Stimulated activated CD8-positive, alpha-beta memory T cell treated with anti-CD3 and anti-CD28 coated beads, Interleukin-15, amount 100 ng/mL, for 24 hours (primary cell): ENCODE measurements at places on chromosomes 2 and 18.

- no peak for DNase-seq
Measured at GRCh38 chr2:234272069-234272850, 221.8 kb downstream of the SPP2 start.

- DNase-seq = no peak
Measured at GRCh38 chr18:3410273-3410672, 39.7 kb upstream of the TGIF1 start.

- no peak for DNase-seq
Measured at GRCh38 chr2:160747501-160748170, 254.0 kb upstream of the RBMS1 start.

DNA sequence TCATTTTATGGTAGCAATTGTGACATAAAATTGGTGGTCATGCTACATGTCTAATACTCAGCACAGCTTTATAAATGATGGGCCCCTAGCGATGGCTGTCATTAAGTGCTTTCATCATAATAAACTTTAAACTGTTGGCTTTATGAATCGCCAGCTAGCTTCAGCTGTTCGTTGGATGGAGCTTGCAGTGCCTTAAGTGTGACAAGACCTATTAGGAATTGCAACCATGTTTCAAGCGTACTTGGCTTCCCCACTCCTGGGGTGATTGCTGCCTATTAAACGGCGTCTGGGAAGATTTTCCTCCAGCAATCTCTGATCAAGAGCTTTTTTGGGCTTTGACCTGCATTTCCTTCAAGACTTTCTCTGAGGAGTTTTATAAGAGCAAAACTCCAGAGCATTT lies 164.5 kb upstream of the SIX3 start:
- DNase-seq = no peak

- DNase-seq = no peak
Measured at GRCh38 chr2:26346454-26347053, at the start of gene ADGRF3. Gene ADGRF3 (minus strand): TSS chr2:26346789. CDS start chr2:26346234, 555 bp downstream.

GRCh38 chr2:58710795-58711279 lies 469.7 kb upstream of the FANCL start:
- no peak for DNase-seq

- no peak for DNase-seq
Measured at GRCh38 chr2:170423919-170424318, 246.0 kb downstream of the MYO3B start.

GRCh38 chr2:160076241-160076640 lies 13.8 kb upstream of the PLA2R1 start:
- no peak for DNase-seq

DNA sequence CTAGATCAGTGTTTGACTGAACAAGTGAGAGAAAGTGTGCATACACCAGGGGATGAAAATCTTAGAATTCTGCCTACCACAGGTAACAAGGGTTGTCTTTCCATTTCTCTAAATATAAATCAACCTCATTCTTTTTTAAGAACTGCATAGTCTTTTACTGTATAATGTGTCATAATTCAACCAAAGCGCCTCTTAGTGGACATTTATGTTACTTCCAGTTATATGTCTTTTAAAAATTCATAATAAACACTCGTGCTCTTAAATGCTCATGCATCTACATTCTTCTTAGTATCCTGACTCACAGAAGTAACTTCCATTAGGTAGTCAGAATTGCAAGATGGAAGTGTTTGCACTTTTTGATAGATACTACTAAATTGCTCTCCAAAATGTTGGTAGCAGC lies 76.2 kb downstream of the CHRNA1 start:
- DNase-seq = no peak

DNA sequence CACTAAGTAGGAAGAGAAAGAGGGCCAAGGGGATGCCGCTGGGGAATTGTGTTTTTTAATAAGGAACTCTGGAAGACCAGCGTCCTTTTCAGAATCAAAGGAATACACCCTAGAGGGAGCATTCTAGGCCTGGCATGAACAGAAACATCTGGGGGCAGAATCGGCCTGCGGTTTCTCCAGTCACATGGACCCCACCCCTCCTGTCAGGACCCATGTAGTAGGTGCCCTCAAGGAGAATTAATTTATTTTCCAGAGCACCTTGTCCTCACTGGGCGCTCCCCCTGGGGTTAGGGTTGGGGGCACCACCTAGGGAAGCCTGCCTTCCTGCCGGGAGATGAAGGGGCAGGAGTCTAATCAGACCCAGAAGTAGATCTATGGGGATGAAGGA lies 44.2 kb downstream of the TMEM37 start:
- DNase-seq = no peak

GRCh38 chr2:147844697-147845410 lies at the start of gene ACVR2A:
Gene ACVR2A (plus strand): TSS chr2:147845029. CDS start chr2:147845153, 124 bp downstream.
- DNase-seq = no peak

- peak; percentile 6 for DNase-seq
Measured at GRCh38 chr18:57621246-57621604, 411 bp downstream of the NARS1 start.

GRCh38 chr2:25879133-25879730 lies 945 bp upstream of the ASXL2 start:
- DNase-seq = no peak

- no peak for DNase-seq
Measured at GRCh38 chr18:50286391-50287027, 983 bp downstream of the CXXC1 start.

- DNase-seq = no peak
Measured at GRCh38 chr18:75612456-75612855, 185.0 kb upstream of the SMIM21 start.

DNA sequence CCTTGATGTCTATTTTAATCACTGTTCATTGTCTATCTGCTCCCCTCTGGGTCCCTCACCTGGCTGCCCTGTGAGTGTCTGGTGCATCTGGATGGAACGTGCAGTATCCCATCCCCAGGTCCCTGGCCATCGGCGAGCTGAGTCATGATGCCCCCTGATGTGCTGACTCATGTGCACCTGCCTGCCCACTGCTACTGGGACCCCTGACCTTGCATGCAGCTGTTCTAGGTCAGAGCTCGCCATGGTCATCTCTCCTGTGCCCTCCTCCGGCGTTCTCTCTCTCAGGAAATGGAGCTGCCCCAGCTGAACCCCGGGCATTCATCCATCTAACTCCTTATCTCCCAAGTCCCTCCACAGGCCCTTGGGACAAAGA lies 516.2 kb upstream of the HS6ST1 start:
- no peak for DNase-seq

- DNase-seq = no peak
Measured at GRCh38 chr18:62585274-62586150, 62.7 kb downstream of the ZCCHC2 start.

DNA sequence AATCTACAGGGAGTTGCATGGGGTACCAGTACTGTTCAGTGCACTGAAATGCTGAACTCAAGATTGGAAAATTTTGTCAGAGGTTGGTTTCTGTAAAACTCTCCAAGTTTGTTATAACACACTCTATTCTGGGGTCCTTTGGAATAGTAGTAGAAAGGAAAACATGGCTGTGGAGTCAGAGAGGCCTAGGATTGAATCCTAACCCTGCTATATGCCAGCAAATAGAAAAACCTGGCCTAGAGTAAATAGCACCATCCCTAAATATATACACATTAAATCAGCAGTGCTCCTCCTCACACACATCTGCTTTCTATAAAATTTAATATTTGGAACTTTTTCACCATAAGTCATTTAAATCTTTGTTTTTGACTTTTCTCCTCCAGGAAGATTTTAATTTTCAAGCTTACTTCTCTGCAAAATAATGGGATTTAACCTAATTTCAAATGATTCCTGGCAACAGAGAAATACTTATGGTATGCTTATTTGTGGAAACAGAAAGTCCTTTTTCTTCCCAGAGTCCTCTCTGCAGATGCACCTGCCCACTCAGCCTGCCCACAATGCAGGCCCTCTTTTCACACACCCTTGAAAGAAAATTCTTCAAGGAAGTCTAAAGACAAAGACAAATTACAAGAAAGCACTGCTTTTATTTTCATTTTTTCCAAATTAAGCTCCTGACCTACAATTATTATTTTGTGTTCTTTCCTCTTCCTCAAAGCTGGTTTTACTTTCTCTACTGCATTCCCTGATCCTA lies 197.5 kb upstream of the LRRTM1 start:
- DNase-seq = no peak

DNA sequence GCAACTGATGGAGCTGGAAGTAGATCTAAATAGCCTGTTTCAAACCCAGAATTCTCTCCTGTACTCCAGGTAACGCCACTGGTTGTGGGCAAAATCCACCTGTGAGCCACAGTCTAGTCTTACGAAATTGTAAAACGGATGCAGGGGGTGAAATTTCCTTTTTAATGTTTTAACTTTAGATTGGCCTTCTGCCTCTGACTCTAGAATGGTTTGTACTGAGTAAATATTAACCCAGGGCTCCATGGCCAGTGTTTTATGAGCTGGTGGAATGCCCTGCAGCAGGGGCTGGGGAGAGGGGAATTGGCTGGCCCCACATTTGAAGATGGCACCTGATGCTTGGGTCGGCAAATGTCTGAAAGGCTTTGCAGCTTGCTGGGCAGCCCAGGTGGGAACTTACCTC lies 156.6 kb downstream of the MYCN start:
- DNase-seq = no peak

DNA sequence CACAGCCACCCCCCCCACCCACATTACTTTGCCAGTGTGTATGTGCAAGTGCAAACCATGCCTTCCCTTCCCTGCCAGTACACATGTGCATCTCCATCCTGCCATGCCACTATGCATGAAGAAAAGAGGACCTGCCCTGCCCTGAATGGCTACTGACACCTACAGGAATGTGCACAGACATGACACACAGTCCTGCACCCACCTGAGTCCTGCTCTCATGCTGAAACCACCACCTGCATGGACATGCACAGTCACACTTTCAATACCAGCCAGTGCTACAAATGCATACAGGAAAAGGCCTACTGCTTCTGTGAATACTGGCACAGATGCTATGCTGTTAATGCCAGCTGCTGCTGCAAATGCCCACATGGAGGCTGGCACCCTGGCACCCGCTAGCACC lies 334.4 kb upstream of the DLGAP1 start:
- DNase-seq = no peak

GRCh38 chr2:156933645-156934225 lies 323.8 kb upstream of the GALNT5 start:
- no peak for DNase-seq

GRCh38 chr2:187552828-187553681 lies 1.2 kb downstream of the TFPI start:
- no peak for DNase-seq

- DNase-seq = no peak
Measured at GRCh38 chr2:203061346-203061745, 46.7 kb downstream of the NBEAL1 start.

GRCh38 chr2:75570024-75570947 lies 9.5 kb upstream of the EVA1A start:
- DNase-seq = no peak

DNA sequence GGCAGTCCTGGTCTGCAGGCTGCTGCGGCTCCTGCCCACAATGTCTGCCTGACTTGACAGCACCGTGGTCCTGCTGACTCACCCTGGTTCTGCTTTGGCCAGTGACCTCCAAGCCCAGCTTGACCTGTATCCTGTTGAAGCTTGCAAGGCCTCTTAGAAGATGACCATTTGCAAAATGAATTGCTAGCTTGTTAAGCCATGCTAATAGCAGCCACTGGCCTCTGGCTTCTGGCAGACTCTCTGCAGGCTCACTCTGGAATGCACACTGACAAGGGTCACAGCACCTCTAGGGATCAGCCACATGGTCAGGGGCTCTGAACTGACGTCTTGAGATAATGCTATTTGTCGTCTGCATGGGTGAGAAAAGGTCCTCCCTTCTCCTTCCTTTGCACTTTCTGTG lies 25.9 kb downstream of the CNGA3 start:
- no peak for DNase-seq

DNA sequence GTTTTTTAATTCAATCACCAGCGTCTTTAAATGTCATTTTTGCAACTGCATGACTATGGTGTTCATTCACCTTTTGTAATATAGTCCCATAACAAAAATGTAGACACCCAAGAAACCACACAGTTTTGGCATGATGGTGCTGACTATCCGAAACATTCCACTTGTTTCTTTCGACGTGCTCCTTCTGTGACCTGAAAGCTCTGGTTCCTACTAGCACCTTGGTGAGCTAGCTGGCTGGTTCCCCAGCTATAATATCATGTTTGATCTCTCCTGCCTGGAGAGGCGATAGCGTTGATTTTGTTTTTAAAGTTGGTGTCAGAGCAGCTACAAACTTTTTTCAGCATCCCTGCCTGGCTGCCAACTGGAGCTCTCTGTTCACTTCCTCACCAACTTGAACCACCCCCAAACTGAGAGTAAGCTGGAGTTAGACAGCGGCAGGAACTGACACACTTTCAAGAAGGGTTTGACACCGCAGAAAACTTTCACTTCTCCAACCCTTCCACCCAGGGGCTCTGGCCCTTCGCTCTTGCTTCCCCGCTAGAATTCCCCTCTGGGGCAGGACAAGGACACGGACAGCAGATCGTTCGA lies 1.1 kb downstream of the ATAD2B start:
- peak; percentile 21 for DNase-seq

- no peak for DNase-seq
Measured at GRCh38 chr2:100283724-100284501, 38.4 kb downstream of the LONRF2 start.

DNA sequence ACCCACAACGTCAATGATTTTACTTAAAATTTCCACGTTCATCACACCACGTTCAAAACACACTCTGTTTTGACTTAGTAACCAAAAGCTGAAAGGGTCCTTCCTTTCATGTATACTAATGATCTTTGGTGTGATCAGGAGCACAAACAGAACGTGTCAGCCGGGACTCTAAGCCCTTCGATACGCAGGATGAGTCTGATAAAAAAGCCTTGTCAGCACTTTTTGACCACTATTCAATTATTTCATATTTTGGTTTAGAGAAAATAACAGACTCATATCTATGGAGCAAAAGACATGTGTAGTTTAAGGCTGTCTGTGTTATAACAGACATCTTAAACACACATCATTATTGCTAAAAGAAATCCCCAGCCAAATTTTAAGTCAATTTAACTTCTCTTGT lies 345.3 kb downstream of the ZNF516 start:
- DNase-seq = no peak

GRCh38 chr18:30096796-30097195 lies 945.7 kb downstream of the DSC3 start:
- no peak for DNase-seq

GRCh38 chr2:96103187-96103601 lies 13.2 kb downstream of the ADRA2B start:
- DNase-seq = no peak

- DNase-seq = no peak
Measured at GRCh38 chr2:6336752-6337471, 528.8 kb downstream of the CMPK2 start.

- DNase-seq = no peak
Measured at GRCh38 chr18:58212274-58212673, 168.2 kb downstream of the NEDD4L start.

DNA sequence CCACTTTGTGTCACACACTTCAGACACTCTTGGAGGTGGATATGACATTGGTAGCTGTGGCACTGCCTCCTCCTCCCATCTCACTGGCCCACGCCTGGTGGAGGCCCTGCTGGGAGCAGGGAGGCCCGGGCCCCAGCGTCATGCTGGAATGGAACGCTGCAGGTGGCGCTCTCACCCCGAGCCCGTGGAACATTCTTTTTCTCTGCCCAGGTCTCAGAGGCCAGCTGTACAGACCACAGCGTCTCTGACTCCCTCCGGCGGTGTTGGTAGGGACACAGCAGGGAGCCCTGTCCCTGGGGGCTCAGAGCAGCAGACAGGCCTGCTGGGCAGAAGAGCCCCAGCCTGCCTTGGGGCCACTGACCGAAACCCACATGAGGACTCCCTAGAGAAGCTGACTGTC lies 218.1 kb downstream of the TWIST2 start:
- no peak for DNase-seq

GRCh38 chr2:179049546-179050311 lies at the start of gene CCDC141:
Gene CCDC141 (minus strand): TSS chr2:179050137. CDS start chr2:179049941, 196 bp downstream.
- no peak for DNase-seq
